ENCODE measurements at places on chromosomes 13 and 19. TPM values are rescaled to one million over a fixed set of nuclear protein-coding genes. Genes with fewer than 3 reads are reported as not detected.

GPR4 gene
- 0.06 TPM for polyA plus RNA-seq

ZNF677 gene
- polyA plus RNA-seq: 74.8 TPM

- H3K27ac ChIP-seq: peak overlapping the region; percentile 93
- no peaks in the 10 kb centered on the region for H3K36me3 ChIP-seq
- DNase-seq: peak; percentile 49
- H3K27me3 ChIP-seq: no peaks in the 10 kb centered on the region
- H3K4me1 ChIP-seq: peaks cover 36% of the 10 kb centered on the region
These were observed 31.8 kb upstream of the ZNF675 start for GRCh38 chr19:23718802-23719201.

GRCh38 chr13:114124431-114124830 lies 8.0 kb downstream of the RASA3 start:
- H3K4me1 ChIP-seq: peaks cover 23% of the 10 kb centered on the region
- H3K36me3 ChIP-seq: no peaks in the 10 kb centered on the region
- DNase-seq: no peak
- H3K27me3 ChIP-seq: no peaks in the 10 kb centered on the region
- H3K4me3 ChIP-seq: no peak overlapping the region
- no peak overlapping the region for H3K27ac ChIP-seq

- no peak overlapping the region for H3K4me3 ChIP-seq
- H3K27me3 ChIP-seq: no peaks in the 10 kb centered on the region
- no peaks in the 10 kb centered on the region for H3K36me3 ChIP-seq
- peaks cover 15% of the 10 kb centered on the region for H3K4me1 ChIP-seq
- no peak overlapping the region for H3K27ac ChIP-seq
These were observed 62.9 kb downstream of the DCT start for GRCh38 chr13:94416454-94417080.

DNA sequence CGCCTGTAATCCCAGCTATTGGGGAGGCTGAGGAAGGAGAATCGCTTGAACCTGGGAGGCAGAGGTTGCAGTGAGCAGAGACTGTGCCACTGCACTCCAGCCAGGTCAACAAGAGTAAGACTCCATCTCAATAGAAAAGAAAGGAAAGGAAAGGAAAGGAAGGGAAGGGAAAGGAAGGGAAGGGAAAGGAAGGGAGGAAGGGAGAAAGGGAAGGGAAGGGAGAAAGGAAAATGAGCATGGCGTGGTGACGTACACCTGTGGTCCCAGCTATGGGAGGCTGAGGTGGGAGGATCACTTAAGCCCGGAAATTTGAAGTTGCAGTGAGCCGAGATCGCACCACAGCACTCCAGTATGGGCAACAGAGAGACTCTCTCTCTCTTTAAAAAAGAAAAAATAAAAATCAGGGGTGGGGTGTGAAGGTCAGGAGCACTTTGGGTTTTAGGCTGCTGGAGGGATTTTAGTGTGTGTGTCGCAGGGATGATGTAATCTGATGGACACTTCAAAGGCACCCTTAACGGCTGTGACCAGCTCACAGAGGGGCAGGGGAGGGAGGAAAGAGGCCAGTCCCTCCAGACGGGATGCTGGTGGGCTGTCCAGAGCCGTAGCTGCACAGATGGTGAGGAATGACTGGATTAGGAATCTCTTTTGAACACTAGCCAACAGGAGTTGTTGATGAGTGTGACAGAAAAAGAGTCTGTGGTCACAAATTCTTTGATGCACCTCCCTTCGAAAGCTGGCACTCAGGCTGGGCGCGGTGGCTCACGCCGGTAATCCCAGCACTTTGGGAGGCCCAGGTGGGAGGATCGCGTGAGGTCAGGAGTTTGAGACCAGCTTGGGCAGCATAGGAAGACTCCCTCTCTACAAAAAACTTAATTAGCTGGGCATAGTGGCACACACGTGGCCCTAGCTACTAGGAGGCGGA lies 27.6 kb downstream of the TMPRSS9 start:
- H3K27ac ChIP-seq: no peak overlapping the region
- no peak for DNase-seq
- no peak overlapping the region for H3K4me3 ChIP-seq
- no peaks in the 10 kb centered on the region for H3K4me1 ChIP-seq
- no peaks in the 10 kb centered on the region for H3K27me3 ChIP-seq

DNA sequence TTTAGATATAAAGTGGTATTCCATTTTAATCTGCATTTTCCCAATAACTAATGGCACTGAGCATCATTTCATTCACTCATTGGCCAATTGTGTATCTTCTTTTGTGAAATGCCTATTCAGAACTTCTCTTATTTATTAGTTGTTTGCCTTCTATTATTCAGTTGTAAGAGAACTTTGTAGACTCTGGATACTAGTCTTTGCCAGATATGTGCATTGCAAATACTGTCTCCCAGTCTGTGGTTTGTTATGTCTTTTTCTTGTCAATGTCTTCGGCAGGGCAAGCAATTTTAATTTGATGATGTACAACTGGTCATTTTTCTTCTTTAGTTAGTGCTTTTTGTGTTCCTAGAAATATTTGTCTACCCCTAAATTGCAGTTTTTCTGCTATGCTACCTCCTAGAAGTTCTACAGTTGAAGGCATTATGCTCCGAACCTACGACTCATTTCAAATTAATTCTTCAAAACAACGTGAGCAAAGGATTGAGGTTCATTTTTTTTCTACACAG lies 115.9 kb downstream of the TSHZ3 start:
- H3K27ac ChIP-seq: no peak overlapping the region
- H3K4me1 ChIP-seq: no peaks in the 10 kb centered on the region
- no peaks in the 10 kb centered on the region for H3K36me3 ChIP-seq
- no peak for DNase-seq
- no peaks in the 10 kb centered on the region for H3K27me3 ChIP-seq
- no peak overlapping the region for H3K4me3 ChIP-seq

DNA sequence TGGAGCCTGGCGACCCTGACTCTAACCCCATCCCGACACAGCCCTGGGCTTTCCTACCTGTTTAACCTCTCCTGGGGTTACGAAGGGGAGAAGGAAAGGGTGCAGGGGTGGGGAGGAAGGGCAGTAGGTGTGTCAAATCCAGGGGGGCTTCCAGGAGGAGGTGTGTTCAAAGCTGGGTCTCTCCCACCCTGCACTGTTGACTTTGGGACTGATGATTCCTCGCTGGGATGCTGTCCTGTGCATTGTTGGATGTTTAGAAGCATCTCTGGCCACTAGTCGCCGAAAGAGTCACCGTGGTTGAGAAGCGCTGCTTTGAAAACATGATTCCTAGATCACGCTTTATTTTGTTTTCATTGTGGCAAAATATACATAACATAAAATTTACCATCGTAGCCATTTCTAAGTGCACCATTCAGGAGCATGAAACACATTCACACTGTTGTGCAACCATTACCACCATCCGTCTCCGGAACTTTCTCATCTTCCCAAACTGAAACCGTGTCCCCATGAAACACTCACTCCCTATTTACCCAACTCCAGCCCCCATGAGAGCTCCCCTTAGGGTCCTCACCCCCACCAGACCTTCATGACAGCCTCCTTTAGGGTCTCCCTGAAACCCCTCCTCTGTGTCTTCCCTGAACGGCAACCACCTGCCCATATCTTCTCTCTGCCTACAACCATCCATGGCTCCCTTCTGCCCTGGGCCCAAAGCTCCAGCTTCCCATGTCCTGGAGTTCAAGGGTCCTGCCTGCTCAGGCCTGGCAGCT lies 4.4 kb upstream of the FCER2 start:
- H3K27me3 ChIP-seq: no peaks in the 10 kb centered on the region
- H3K27ac ChIP-seq: no peak overlapping the region
- no peak overlapping the region for H3K4me3 ChIP-seq
- no peaks in the 10 kb centered on the region for H3K4me1 ChIP-seq
- no peak for DNase-seq
- no peaks in the 10 kb centered on the region for H3K36me3 ChIP-seq
